K562 (cell line): ENCODE measurements at places on chromosomes 7 and 10.

DNA sequence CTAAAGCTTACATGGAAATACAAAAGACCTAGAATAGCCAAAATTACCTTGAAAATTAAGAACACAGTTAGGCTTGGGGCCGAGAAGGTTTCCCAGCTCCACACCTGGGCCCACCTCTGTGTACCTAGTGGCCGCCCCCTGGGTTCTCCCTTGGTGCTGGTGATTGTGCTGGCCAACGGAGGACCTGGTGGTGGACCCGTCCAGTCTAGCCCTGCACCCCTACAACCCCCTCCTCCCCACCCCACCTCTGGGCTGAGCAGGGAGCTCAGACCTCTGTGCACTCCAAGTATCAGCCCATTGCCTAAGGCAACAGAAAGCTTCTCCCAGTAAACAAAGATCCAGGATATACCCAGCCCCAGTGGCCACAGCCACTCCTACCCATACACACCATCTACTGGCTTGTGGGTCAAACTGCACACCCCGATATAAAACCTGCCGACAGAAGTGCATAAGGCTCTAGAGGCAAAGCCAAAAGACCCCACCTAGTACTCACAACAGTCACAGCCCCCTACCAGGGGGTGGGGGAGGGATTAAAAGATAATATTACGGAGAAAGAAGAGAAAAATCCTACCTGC is 105.0 kb upstream of the DIP2C start:
- no peak for DNase-seq

DNA sequence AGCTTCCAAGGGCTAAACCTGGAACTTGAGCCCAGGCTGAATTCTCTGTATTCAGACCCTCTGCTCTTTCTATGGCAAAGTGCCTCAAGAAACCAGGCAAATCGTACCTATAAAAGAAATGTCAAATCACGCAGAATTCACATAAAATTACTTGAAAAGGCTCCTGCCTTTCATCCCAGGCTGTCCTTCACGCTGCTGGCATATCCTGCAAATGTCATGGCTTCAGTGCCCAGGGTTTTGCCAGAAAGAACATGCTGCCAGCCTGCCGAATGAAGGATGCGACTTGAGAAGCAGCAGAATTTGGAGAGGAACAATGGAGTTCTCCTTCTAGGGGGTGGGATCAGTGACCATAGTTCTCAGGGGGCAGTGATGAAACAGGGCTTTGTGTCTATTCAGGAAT is 602.5 kb upstream of the GALNT17 start:
- DNase-seq = no peak

DNA sequence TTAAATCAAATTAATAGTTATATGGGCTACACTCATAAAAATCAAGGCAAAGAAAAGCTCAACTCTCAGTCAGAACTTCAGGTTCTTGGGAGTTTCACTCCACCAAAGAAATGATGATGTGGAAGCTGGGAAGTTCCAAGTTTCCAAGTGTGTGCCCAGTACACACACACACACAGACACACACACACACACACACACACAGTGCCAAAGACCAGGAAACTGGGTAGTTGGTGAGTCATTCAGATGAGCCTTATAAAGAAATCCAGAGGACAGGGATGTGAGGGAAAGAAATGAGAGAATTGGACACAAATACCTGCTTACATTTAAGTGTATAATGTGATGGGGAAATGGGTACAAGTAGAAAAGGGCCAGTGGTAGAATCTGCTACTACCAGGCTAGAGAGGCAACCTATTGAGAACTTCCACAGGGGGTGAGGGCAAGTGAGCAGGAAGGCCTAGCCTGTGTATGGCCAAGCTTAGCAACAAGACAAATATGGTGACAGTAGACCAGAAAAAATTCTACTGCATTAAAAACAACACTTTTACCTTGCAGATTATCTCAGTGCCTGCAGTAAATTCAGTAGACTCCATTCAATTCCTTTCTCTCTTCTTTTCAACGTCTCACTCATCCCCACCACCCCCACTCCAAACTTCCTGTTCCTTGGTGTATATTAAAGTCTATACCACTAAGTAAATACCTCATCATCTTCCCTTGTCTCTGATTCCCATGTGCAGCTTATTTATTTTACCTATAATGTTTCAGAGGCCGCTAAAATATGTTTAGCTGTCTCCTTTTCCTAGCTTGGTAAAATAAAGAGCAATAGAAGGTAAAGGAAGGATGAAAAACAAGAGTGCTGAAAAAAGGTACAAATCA is 95.0 kb downstream of the CABCOCO1 start:
- DNase-seq = no peak

- no peak for DNase-seq
Observed at GRCh38 chr7:13933091-13933490, 56.4 kb downstream of the ETV1 start.

DNA sequence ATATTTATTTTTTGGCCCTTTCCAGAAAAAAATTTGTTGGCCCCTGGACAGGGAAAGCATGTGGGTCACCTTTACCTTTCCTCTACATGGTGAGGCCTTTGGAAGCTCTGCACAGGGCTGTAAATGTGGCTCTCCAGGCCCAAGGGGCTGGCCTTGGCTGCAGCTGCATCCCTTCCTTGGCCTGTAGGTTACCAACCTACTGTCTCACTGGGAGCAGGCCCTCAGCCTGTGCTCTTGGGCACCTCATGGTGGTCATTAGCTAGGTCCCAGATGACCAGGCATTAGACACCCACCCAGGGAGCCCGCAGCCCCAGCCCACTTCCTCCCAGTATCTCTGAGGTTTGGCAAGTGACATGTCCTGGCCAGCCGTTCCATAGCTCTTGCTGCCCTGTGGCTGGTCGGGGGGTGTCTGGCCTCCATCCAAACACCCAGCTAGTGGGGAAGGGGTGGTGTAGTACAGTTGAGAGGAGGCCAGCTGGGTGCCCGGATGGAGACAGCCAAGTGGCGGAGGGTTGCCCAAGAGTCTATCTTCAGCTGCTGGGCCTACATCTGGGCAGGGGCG is 7.1 kb upstream of the CPA5 start:
- no peak for DNase-seq

DNA sequence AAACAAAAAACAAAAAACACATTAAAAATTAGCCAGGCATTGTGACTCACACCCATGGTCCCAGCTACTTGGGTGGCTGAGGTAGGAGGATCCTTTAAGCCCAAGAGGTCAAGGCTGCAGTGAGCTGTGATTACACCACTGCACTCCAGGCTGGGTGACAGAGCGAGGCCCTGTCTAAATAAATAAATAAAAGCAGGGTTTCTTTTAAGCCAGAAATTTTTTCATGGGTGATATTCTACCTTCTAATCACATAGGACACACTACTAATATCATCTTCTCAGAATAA is 14.2 kb upstream of the SVIL start:
- no peak for DNase-seq

- peak; percentile 33 for DNase-seq
Observed at GRCh38 chr10:70145666-70146488, 623 bp downstream of the TYSND1 start.

DNA sequence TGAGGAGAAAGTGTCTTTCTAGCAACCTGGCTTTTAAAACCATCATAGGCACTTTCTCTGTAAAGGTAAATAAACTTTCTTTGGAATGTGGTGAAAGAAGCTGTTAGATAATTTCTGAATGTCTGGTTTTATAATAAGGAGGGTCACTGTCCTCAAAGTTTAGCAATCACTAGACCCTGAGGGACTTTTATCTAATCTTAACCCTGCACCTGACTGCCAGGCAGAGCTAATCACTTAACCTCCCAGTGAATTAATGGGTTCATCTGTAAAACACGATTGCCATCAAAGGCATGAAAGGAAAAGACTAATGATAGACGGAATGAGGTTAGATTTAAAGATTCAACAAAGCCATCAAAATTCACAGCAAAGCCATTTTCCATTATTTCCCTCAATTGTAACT is 553.8 kb downstream of the GRM8 start:
- DNase-seq = no peak

- no peak for DNase-seq
Observed at GRCh38 chr10:70985824-70986622, 97.7 kb upstream of the PCBD1 start.

- no peak for DNase-seq
Observed at GRCh38 chr7:124318721-124319450, 286.0 kb upstream of the TMEM229A start.

DNA sequence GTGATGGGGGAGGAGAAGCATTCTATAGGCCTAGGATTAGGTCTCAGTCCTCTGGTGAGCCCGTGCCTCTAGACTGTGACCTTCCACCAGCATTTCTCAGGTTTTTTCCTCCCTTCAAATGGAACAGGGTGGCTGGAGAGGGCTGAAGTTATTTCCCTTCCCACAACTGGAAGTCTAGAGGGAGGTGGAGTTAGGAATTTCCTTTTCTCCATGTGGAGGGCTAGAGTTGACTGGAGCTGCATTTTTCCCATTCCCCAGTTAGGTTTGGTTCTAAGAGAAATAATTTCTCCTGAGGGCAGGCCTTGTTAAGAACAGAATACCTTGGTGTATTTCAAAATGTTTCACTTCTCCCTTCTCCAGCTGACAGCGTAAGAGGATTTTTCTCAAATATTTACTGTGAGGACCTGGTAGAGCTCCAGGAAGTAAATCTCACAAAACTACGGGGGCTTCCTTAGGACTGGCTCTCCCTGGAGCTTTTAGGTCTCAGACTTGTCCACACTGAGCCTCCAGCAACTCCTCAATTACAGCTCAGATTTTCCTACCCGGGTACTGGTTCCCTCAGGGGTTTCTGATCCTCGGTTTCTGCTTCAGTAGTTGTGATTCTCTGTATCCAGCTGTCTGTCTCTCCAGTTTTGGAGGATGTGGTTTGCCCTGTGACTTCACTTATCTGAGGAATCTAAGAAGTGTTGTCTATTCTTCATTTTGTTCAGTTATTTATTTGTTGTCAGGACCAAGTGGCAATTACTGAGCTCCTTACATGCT is 6.0 kb upstream of the REEP3 start:
- no peak for DNase-seq

- no peak for DNase-seq
Observed at GRCh38 chr10:93061594-93062513, 1.3 kb downstream of the CYP26C1 start.

- no peak for DNase-seq
Observed at GRCh38 chr7:139702811-139703486, 74.8 kb downstream of the HIPK2 start.
